SW480 (cell line): ENCODE measurements at places on chromosomes 1 and 21.
A peak's percentile ranks its signal among the peaks of the same experiment; 100 is the strongest.

- DNase-seq, result peak; percentile 2
Observed at GRCh38 chr1:62962901-62963776, 179.2 kb downstream of the ATG4C start.

GRCh38 chr1:231849981-231850380 lies 223.4 kb downstream of the DISC1 start:
- DNase-seq, result no peak

GRCh38 chr1:182413486-182413885 lies 13.0 kb upstream of the TEDDM1 start:
- DNase-seq, result no peak

GRCh38 chr1:19317126-19317910 lies 5.2 kb downstream of the SLC66A1 start:
- no peak for DNase-seq

DNA sequence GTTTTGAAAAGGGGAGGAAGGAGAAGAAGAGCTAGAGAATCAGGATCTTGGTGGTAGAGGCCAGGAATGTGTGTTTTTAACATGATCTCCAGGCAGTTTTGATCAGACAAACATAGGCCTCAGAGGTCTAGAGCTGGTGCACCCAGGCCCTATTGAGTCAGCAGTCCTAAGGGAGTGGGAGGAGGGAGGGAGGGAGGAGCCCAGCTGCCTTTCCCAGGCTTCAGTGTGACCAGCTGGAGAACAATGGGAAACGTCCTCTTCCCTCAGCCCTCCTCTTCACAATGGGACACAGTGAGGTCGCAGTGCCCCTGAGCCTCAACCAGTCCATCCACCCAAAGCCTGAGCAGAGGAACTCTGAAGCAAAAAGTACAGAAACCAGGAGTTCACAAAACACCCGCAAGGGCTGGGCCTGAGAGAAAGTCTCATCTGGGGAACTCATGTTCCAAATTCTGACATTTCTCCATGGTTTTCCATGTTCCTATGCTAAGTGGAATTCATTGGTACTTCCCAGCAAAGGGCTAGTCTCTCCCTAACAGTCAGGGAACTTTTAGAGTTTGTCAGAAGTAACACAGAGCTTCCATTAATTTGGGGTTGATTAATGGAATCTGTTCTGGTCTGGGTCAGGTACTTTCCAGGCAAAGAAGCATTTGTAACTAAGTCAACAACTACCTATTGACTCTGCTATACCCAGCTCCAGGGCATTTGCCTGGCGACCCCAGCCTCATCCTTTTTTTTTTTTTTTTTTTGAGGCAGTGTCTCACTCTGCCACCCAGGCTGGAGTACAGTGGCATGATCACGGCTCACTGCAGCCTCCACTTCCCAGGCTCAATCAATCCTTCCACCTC lies 37.5 kb downstream of the ELAPOR1 start:
- DNase-seq, result peak; percentile 46

DNA sequence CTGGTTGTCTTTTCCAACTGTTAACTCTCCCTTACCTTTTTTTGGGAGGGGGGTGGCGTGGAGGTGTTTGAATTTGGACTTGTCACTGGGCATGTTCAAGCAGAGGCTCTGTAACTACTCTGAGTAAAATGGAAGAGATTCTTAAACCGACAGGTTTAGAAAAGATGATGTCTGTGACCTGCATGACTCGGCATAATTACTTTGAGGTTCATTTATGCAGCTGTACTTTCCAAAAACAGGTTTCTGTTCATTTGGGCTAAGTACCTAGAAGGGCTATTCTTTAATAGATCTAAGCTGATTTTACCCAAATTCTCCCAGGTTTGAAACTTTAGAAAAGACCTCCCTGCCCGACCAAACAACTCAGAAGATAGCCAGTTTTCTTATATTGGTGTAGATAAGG lies 80.3 kb downstream of the SLC35A3 start:
- DNase-seq, result no peak

DNA sequence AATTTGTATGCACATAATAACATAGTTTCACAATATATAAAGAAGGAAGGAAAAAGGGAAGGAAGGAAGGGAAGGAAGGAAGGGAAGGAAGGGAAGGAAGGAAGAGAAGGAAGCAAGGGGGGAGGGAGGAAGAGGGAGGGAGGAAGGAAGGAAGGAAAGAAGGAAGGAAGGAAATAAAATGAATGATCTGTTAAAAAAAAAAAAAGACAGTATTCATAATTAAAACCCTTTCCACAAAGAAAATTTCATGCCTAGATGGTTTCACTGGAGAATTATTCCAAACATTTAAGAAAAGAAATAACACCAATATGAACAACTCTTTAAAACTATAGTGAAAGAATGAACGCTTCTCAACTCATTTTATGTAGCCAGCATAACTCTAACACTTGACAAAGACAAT lies 44.8 kb downstream of the CDKN2C start:
- no peak for DNase-seq

- DNase-seq, result no peak
Observed at GRCh38 chr1:193131266-193131860, 9.5 kb downstream of the CDC73 start.

- DNase-seq, result no peak
Observed at GRCh38 chr1:87678266-87678665, 349.6 kb downstream of the LMO4 start.

DNA sequence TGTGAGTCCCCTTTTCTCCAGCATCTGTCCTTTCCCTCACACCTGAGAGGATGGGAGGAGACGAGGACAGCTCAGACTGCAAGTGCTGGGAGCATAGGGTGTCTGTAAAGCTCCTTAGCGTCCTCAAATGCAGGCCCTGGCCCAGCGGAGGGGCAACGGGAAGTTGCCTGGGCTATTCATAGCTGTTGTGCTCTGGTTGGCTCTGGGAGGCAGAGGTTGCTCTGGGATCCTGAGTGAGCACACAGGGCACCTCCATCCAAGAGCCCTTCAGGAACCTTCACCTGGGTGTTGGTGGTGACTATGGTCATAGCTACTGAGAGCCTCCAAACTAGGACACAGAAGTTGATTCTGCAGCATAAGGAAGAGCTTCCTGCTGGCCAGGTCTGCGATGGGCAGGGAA lies 2.6 kb downstream of the PADI1 start:
- DNase-seq, result peak; percentile 55

- DNase-seq, result no peak
Observed at GRCh38 chr1:161171696-161172095, 5.5 kb downstream of the PPOX start.

DNA sequence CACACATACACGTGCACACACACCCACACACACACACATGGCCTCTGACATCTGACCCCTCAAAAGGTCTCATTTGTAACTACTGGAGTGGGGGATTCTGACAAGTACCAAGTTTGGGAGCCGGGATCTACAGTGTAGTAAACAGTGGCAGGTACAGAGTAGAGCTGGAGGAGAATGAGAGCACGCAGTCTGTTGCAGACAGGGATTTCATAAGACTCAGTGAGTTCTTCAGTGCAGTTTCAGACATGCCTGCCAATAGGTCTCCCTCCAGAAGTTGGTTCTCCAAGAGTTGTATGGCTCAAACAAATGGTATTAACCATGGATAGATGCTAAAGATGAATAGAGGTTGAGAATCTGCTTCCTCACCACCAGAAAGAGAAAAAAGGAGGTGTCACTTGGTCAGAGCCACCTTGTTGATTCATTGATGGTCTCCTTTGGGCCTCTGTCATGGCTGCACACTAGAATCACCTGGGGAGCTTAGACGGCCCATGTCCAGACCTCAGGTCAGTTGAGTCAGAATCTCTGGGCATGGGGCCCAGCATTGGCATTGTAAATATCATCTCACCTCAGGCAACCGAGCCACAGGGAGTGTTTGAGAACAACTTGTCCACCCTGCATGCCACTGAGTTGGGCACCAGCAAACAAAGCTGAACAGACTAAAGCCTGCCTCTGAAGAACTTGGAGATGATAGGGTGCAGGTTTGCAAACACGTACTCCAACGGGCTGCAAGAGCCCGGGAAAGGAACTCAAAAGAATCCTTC lies 122.1 kb downstream of the EDEM3 start:
- DNase-seq, result no peak

DNA sequence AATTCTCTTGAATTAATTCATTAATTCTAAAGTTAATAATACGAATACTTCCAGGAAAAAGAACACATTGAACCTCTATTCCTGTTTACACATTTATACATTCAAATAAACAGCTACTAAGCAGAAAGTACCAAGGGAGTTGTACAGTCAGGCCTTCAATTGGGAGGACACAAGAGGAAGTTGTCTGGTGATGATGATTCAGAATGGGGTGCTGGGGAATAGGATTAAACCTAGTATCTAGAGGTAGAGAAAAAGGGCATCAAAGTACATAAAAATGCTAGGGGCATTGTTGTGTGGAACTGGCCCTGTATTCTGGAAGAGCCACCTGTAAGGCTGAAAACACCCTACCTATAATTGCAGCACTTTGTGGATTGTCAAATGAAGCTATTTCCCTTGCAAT lies 71.7 kb upstream of the MROH9 start:
- no peak for DNase-seq

GRCh38 chr1:242004751-242005495 lies 6.0 kb upstream of the MAP1LC3C start:
- no peak for DNase-seq

- no peak for DNase-seq
Observed at GRCh38 chr1:234330843-234331215, 42.4 kb upstream of the COA6 start.

DNA sequence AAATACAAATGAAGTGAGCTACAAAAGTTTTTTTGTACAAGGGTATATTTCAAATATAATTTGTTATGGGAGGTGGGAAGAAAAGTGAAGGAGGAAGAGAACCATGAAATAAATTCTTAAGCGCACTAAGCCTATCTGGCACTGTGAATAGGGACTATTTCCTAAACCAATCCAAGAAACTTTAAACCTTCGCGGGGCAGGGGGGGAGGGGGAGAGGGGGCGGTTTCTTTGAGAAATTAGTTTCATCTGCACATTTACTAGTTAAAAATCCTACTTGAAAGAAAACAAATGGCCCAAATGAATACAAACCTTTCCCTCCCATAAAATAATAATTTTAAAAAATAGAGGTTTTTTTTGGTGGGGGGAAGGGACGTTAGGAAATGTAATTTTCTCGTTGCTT lies 364 bp downstream of the GOLPH3L start:
- peak; percentile 16 for DNase-seq

- no peak for DNase-seq
Observed at GRCh38 chr1:74714429-74715235, 18.2 kb downstream of the CRYZ start.

GRCh38 chr1:64043976-64044375 lies 159.4 kb upstream of the UBE2U start:
- no peak for DNase-seq

- no peak for DNase-seq
Observed at GRCh38 chr1:183711741-183712361, 58.7 kb upstream of the APOBEC4 start.

- no peak for DNase-seq
Observed at GRCh38 chr1:35923791-35924221, 7.1 kb upstream of the AGO3 start.

DNA sequence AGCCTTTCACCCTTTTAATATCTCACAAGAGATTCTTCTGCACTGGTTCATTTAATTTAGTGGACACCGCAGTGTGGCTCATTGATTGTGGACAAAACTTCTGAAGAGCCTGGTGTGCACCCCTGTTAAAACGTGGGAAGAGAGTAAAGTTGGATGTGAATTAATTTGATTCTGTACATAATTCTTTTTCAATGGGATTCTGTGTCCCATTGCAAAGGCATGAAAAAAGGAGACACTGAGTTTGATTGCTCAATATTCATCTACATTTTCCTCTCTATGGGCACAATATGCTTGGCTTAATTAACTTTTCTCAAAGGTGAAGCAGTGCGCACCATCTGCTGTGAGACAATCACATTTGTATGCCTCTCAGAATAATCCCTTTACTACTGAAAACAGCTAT lies 95.1 kb downstream of the BARHL2 start:
- DNase-seq, result no peak

GRCh38 chr1:54506594-54506993 lies 41.4 kb upstream of the ACOT11 start:
- no peak for DNase-seq

DNA sequence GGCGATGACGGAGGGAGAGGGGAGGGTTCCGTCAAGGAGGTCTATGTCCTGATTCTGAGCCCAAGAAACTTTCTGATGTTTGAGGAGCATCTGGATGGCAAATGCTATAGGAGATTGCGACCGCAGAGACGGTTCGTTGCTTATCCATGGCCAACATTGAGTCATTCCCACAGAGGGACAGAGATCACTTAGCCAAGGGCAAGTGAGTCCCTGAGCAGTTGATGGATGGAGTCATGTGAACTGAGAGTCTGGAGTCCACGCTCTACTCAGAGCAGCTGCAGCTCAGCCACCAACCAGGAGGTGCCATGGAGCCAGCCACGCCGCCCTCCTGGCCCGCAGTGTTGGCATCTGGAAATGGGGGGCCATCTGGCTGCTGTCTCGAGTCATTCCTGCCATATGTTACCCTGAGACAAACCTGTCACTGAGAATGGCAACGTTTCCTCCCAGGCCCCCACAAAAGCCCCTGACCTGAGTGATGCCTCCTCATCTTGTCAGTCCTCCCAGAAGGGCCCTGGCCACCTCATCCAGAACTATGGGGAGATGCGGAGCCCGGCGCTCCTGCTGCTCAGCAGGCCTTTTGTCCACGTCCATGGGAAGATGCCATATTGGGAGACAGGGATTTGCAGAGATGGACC lies 58.6 kb downstream of the ATP5PO start:
- DNase-seq, result no peak

DNA sequence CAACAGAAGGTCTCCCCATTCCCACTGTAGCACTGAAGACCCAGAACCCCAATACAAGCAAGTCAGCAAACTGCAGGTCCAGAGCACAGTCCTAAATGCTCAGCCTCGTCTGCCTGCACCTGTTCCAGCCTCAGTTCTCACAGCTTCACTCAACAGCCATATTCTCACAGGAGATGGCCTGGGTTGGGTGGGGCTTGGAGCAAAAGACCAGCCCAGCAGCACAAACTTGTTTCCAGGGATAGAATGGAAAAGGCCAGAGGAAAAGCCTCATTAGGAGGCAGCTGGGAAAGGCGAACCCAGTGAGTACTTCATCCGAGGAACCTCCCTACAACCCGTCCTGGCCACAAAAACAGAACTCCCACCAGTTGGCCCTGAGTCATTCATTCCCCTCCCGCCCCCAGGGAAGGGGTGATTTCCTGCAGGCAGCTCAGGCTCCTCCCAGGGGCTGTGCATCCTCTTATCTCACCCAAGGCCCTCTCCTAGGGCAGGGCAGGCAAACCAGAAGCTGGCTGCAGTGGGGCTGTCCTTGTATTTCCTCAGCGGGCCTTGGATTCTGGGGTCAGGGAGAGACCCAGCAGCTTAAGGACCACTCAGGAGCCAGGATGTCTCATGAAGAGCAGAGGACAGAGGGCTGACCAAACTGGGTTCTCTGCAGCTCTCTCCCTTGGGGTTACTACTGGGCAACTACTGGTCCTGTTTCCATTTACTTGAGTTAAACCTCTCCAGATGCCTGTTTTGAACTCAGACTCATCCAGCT lies 7.4 kb upstream of the MPL start:
- peak; percentile 62 for DNase-seq

DNA sequence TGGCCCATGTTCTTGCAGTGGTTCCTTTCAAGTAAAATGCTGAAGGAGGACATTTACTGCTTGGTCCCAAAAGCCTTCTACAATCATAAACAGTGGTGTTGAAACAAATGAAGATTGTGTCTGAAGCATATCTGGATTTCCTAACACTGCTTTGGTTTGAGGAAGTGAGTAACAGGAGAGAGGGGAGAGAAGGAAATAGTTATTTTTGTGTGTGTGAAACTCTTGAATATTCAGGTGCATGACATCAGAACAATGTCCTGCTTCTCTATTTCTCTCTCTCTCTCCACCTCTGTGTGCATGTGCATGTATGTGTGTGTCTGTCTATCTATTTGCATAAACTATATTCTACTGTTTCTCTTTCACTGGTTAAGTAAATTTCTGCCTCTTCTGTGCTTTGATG lies 61.4 kb upstream of the TNFSF18 start:
- no peak for DNase-seq

GRCh38 chr1:169849346-169850022 lies 44.2 kb downstream of the SCYL3 start:
- no peak for DNase-seq
